Spleen (tissue), 13 donors: ENCODE measurements at places on chromosomes 7 and 10. TPM values are rescaled to one million over a fixed set of nuclear protein-coding genes. Genes with fewer than 3 reads are reported as not detected.
A peak's percentile ranks its signal among the peaks of the same experiment; 100 is the strongest.

DNA sequence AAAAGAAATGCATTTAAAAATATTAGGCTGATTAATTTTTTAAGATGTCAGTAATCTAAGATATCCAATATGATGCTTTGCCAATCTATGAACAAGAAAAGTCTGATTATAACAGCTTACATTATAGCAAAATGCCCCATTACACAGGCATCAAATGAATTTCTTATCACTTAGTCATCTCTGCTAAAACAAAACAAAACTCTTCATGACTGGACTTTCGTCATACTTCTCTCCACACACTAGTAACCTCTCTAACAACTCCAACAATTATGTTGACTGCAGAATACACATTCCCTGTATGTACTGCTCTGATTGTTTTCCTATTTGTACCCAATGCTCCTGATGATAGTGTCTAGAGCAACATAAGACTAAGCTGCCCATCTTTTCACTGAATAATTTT is 3.8 kb upstream of the MKI67 start:
- H3K27me3 ChIP-seq: no peaks in the 10 kb centered on the region
- H3K4me3 ChIP-seq: no peak overlapping the region
- H3K4me1 ChIP-seq: peaks cover 11% of the 10 kb centered on the region
- H3K36me3 ChIP-seq: no peaks in the 10 kb centered on the region
- no peak overlapping the region for H3K27ac ChIP-seq

GRCh38 chr7:90605055-90605454 is 8.9 kb downstream of the CDK14 start:
- no peaks in the 10 kb centered on the region for H3K27me3 ChIP-seq
- no peak overlapping the region for H3K4me3 ChIP-seq
- DNase-seq: no peak
- H3K4me1 ChIP-seq: no peaks in the 10 kb centered on the region

Gene GNG11
- total RNA-seq: 19.4 TPM

GRCh38 chr10:69952821-69953221 is 99.8 kb upstream of the MACROH2A2 start:
- DNase-seq: no peak
- H3K36me3 ChIP-seq: no peaks in the 10 kb centered on the region
- no peak overlapping the region for H3K4me3 ChIP-seq
- no peaks in the 10 kb centered on the region for H3K4me1 ChIP-seq
- no peaks in the 10 kb centered on the region for H3K27me3 ChIP-seq
- no peak overlapping the region for H3K27ac ChIP-seq

DNA sequence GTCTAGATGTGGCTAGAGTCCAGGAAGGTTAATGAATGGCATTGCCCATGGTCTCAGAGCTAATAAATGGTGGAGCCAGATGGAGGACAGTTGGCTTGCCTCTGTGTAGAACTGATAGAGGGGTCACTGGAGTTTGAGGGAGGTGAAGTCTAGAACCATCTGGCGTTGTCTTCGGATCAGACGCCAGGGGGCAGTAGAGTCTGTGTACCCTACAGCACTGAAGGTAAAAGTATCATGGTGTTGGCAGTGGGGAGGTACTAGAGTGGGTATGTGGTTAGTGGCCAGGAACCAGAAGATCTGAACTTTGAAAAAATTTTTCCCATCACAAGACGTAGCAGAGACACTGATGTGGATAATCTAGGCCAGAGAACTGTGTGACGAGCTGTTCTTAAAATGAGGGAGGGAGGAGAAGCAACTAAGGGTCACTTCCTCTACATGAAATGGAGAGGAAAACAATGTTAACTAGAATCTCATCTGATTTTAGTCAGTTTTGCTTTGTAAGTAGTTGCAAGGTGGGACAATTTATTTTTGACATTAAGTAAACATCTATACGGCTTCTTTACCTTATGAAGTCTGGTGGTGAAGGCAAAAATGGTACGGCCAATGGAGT is 227.9 kb upstream of the PRSS58 start:
- no peak overlapping the region for H3K4me3 ChIP-seq
- H3K36me3 ChIP-seq: no peaks in the 10 kb centered on the region
- DNase-seq: no peak
- no peaks in the 10 kb centered on the region for H3K27me3 ChIP-seq

DNA sequence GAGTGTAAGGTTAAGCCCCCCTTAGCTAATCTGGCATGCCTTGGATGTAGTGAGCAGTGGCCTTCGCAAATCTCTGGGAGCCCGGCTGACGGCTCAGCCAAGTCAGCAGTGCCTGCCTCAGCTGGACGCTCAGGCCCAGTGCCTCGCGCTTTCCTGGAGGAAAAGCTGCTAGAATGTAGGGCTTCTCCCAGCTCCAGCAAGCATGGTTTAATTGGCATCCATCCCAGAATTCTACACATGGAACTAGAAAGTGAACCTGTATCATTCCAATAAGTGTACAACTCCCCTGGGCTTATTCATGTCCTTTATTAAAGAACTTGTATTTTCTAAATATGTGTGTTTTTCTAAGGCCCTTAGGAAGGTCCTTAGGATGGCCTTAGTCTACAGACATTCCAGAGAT is 287.8 kb upstream of the SHH start:
- DNase-seq: no peak
- no peak overlapping the region for H3K27ac ChIP-seq
- H3K4me1 ChIP-seq: no peaks in the 10 kb centered on the region
- H3K4me3 ChIP-seq: no peak overlapping the region
- H3K27me3 ChIP-seq: no peaks in the 10 kb centered on the region
- H3K36me3 ChIP-seq: no peaks in the 10 kb centered on the region

Gene MPP7
- 8.4 TPM for total RNA-seq

Gene PITX3
- not detected for total RNA-seq

Gene RBP4
- total RNA-seq: not detected

Gene TMEM130
- total RNA-seq: 0.55 TPM

DNA sequence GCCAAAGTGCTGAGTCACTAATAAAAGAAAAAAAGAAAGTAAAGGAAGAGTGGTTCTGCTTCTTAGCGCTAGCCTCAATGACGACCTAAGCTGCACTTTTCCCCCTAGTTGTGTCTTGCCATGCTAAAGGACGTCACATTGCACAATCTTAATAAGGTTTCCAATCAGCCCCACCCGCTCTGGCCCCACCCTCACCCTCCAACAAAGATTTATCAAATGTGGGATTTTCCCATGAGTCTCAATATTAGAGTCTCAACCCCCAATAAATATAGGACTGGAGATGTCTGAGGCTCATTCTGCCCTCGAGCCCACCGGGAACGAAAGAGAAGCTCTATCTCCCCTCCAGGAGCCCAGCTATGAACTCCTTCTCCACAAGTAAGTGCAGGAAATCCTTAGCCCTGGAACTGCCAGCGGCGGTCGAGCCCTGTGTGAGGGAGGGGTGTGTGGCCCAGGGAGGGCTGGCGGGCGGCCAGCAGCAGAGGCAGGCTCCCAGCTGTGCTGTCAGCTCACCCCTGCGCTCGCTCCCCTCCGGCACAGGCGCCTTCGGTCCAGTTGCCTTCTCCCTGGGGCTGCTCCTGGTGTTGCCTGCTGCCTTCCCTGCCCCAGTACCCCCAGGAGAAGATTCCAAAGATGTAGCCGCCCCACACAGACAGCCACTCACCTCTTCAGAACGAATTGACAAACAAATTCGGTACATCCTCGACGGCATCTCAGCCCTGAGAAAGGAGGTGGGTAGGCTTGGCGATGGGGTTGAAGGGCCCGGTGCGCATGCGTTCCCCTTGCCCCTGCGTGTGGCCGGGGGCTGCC is at the start of gene IL6:
Gene IL6, plus strand, starts transcription at position 294 of the 807 bp plus-strand sequence. Its CDS starts 63 bp downstream, at position 357.
- H3K4me1 ChIP-seq: peaks cover 94% of the 10 kb centered on the region
- H3K27me3 ChIP-seq: peaks cover 7% of the 10 kb centered on the region
- peak within 1 kb of the TSS; percentile 74 for H3K27ac ChIP-seq
- H3K4me3 ChIP-seq: peak within 1 kb of the TSS; percentile 39
- H3K36me3 ChIP-seq: no peaks in the 10 kb centered on the region

DNA sequence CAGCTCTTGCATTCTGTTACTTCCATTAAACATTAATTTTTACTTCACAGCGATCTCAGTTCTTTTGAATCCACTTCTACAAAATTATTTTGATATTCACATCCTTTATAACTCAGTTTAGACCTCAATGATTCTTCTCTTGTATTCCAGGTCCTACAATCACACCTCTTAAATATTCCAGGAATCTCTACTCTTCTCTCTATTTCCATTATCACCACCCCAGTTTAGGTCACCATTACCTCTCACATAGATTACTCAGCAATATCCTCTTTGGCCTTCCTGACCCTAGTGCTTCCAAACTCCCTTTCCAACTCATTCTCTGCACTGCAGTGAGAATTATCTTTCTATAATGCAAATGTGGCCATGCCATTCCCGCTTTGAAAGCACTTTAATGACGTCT is 27.1 kb upstream of the GPR37 start:
- H3K27me3 ChIP-seq: no peaks in the 10 kb centered on the region
- no peak overlapping the region for H3K27ac ChIP-seq
- DNase-seq: no peak
- no peaks in the 10 kb centered on the region for H3K4me1 ChIP-seq
- H3K36me3 ChIP-seq: no peaks in the 10 kb centered on the region

DNA sequence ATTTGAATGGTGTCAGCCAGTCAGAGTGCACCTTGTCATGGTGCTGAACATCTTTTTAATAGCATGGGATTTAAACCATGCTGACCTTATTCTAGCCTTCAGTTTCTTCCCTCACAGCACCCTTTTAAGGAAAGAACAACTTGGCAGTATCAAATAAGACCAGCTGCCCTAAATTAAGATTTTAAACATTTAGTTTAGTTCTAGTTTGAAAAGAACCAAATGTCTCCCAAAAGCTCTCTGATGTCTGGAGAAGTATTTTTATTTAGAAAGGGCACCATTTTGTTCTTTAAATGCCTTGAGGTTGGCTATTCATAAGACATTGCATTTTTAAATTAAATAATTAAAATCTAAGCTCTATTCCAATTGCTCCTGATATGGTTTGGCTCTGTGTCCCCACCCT is 121.1 kb downstream of the CCDC3 start:
- no peaks in the 10 kb centered on the region for H3K36me3 ChIP-seq
- DNase-seq: no peak
- no peaks in the 10 kb centered on the region for H3K27me3 ChIP-seq
- H3K4me3 ChIP-seq: no peak overlapping the region
- no peaks in the 10 kb centered on the region for H3K4me1 ChIP-seq

- H3K4me3 ChIP-seq: no peak overlapping the region
- no peaks in the 10 kb centered on the region for H3K27me3 ChIP-seq
- DNase-seq: no peak
- no peak overlapping the region for H3K27ac ChIP-seq
Measured at GRCh38 chr7:143418681-143419458, 10.2 kb upstream of the EPHA1 start.

DNA sequence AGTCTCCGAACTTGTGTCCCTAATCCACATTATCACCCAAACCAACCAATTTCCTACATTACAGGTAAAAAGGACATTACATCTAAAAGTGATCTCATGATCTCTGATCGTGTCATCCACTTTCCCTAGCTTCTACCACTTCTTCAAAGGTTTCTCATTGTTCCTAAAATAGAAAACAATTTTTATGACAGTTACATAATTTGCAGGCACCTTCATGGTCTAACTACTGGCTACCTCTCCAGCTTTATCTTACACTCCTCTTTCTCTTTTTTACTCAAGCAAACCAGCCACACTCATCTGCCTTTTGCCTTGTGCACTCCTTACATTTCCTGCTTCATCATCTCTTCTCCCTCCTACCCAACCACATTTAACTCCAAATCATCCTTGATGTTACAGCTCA is 886.7 kb upstream of the SORCS1 start:
- H3K27me3 ChIP-seq: no peaks in the 10 kb centered on the region
- no peaks in the 10 kb centered on the region for H3K4me1 ChIP-seq
- no peak overlapping the region for H3K27ac ChIP-seq
- DNase-seq: no peak
